ENCODE measurements at places on chromosomes 3 and 15. TPM values are rescaled to one million over a fixed set of nuclear protein-coding genes. Genes with fewer than 3 reads are reported as not detected.

The SEMA7A gene
- total RNA-seq, result 2.8 TPM

The DISP2 gene
- 0.38 TPM for total RNA-seq

- peak; percentile 62 for DNase-seq
Observed at GRCh38 chr15:96448923-96449322, 118.4 kb downstream of the NR2F2 start.

DNA sequence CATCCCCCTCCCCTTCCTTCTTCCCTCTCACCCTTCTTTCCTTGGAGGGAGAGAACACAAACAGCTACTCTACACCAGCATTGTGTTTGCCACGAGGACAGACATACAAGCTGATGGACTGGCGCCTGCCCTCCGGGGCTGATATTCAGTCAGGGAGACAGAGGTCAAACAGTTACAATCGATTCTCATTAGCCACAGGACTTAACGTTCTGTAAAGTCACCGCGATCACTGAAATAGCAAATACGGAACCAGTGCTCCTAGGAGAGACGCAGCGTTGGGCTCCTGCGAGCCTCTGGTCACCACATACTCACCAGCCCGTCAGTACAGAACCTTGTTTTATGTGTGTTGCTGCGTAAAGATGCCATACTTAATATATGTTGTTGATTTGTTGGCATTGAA is 108.8 kb downstream of the LRRK1 start:
- no peak for DNase-seq

DNA sequence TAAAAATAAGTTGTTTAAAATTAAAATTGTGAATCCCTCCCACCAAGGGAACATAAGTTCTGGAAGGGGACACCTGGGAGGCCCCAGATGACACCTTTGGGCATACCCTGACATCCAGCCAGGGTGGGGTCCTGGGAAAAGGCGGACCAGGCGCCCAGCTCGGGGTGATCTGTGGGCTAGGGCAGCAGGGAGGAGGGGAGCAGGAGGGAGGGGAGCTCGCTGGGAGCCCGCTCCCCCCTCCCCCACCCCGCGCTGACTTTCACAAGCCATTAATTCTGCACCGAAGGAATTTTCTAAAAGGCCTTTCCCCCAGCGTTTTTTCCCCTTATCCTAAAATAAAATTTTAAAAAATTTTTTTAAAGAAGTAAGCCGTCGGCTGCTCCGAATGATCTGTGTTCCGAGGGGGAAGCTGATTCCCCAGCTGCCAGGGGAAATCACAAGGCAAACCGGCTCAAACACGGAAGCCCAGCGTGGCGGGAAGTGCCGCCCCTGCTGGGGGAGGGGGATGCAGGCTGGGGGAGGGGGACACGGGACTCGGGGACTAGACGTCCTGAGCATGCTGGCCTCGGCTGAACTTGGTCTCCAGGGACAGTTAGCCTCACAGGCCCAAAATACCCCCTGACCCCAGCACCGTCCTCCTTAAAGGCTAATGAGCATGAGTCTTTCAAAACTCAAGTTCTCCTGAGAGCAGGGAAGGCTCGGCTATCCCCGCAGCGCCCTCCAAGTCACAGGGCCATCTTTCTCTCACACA is 13.9 kb downstream of the PLXND1 start:
- peak; percentile 74 for DNase-seq

DNA sequence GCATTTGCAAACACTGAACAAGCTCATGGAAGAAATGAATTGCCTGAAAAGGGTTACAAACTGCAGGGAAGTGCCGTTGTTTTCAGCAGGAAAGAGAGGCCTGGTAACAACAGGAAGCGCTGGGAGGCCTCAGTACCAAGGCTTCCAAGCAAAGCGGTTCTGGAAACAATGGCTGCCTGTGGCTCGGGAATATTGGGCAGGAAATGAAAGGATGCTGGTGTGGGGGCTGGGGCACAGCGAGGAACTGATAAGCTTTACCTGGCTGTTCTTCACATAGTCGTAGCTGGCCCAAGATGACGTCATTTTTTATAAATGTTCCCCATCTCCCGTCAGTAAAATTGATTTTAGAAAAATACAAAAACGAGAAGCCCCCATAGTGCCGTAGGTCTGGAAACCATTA is 55.9 kb downstream of the ARHGAP31 start:
- DNase-seq, result no peak

- DNase-seq, result no peak
Observed at GRCh38 chr15:101088271-101088670, 163.6 kb downstream of the CHSY1 start.

DNA sequence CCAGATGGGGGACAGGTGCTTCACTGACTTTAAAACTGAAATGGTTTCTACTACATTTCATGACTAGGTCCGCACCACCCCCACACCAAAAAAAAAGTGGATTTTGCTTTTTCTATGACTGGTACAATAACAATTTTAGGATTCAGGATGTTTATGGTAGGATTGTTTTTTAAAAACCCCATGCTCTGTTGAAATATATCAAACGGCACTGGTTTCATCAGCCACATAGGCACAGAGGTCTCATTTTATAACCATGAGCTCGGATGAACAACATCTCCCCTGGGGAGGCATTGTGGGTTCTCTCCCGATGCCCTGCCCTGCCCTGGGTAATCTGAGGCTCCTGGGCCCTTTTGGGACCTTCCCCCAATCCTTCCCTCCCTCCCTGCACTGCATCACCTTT is 202.7 kb upstream of the KBTBD8 start:
- DNase-seq, result no peak

- DNase-seq, result no peak
Observed at GRCh38 chr3:152436707-152437590, 168.2 kb downstream of the MBNL1 start.

- no peak for DNase-seq
Observed at GRCh38 chr3:48129921-48130320, 58.3 kb downstream of the CDC25A start.

DNA sequence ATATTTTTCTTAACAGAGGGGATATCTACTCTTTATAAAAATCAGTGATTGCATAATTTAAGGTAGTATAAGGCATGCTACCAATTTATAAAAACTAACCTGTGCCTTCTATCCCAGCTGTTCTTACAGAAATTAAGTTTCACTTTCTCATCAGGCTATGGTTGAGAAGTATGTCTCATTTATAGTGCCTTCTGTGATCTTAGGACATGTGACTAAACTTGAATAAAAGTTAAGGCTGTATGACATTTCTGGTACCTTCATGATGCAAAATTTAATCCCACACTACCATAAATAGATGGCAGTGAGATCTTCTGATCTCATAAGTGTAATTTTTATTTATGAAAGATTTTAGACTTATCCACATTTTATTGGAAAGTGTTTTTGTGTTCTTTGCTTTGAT is 12.6 kb downstream of the TIPARP start:
- DNase-seq, result no peak

DNA sequence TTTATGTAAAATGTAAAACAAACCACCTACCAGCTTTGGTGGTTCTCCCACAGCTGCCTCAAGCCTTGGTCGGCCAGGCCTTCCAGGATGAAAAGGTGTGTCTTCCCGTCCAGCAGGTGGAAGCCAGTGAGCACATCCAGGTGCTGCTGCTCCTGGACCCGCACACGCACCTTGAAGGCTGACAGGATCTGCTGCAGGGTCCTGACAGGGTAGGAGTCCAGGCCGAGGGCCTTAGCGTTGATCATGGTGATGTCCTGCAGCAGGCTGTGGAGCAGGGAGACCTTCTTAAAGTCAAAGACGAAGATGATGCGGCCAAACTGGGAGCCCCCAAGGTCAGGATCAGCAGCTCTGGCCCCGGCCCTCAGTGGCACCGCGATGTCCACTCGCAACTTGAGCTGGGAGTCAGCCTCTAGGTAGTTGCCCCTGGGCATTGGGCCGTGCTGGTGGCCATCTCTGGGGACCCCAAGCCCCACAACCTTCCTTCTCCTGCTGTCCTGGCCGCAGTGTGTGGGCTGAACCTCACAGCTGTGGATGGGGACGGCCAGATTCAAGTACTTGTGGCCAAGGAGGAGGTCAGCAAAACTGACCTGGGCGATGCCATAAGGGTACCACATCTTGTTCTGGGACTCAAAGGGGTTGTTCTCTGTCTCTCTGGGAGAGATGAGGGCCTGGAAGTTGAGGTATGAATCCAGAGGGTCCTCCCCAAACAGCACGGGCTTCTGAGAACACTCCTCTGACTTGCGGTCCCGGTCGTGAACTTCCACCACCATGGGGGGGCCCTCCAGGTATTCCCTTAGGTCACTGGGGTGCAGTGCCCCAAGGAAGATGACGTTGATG is 48.6 kb downstream of the CFAP92 start:
- no peak for DNase-seq
